WERI-Rb-1 (cell line): ENCODE measurements at places on chromosomes 4 and X.

GRCh38 chr4:42655921-42656678, 805 bp downstream of the ATP8A1 start:
- DNase-seq, result peak; percentile 51

- no peak for DNase-seq
Measured at GRCh38 chr4:108036213-108036612, 46.5 kb downstream of the HADH start.

- DNase-seq, result no peak
Measured at GRCh38 chr4:112519689-112520597, 4.0 kb upstream of the NEUROG2 start.

GRCh38 chr4:15354371-15355297, 73.2 kb upstream of the C1QTNF7 start:
- DNase-seq, result no peak

DNA sequence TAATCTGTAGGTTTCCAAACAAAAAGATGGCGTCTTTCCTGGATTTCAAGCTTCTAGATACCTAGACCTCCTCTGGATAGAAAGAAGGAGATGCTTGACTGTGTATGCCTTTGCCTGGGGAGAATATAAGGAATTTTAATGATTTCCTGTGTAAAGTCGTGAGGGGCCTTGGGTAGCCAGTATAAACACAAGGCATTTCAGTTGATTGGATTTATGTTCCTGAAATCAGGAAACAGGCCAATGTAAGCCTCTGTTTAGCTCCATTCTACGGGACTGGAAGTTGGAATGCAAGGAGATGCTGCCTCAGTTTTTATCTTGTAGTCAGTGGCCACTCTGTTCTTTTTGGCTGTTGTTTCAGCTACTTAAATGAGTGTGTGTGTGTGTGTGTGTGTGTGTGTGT, 137.2 kb downstream of the GUCY2F start:
- DNase-seq, result no peak

DNA sequence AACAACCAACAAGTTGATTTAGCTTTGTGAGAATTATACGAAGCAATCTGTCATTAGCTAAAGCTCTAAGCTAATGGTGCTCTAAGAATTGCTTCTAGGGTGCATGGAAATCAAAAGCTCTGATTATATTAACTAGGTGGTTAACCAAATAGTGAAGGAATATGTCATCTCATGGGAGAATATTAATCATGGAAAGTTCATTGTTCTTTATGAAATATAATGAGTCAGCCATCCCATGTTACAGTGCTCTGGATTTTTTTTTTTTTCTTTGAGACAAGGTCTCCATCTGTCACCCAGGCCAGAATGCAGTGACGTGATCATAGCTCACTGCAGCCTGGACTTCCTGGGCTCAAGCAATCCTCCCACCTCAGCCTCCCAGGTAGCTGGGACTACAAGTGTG, 10.5 kb downstream of the DCAF8L2 start:
- DNase-seq, result no peak

- peak; percentile 35 for DNase-seq
Measured at GRCh38 chrX:23333842-23334520, 668 bp upstream of the PTCHD1 start.

- DNase-seq, result no peak
Measured at GRCh38 chr4:98639108-98639507, 19.3 kb downstream of the TSPAN5 start.

DNA sequence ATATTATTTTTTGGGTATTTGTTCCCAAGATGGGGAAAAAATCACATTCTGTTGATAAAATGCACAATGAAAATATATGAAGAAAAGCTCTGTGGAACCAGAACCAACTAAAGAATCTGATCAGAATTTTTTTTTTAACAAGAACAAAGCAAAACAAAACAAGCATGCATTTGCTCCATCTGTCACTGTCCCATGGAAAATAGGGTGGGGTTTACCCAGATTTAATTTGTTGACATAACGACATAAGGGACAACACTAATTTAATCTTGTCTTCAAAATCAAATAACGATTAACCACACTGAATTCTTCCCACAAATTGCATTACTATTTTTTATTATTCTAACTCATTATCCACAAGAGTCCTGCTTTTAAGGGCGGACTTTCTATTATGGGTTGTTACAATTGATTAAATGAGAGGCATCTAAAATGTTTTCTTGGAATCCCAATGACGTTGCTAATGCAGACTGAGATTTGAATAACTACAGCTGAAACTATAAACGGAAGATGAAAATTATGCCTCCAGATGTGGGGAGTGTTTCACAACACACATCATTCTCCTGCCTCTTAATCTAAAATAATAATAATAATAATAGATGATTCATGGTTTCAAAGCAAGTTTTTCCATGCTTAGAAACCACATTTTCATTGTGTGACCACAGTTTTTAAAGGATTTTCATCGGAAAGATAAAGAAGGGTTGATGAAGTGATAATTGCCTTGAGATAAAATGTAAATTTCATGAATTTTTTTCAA, 307.0 kb upstream of the CPEB2 start:
- no peak for DNase-seq

GRCh38 chr4:81408341-81408740, 63.4 kb downstream of the RASGEF1B start:
- DNase-seq, result no peak

- no peak for DNase-seq
Measured at GRCh38 chr4:116143198-116143597, 942.2 kb downstream of the TRAM1L1 start.

DNA sequence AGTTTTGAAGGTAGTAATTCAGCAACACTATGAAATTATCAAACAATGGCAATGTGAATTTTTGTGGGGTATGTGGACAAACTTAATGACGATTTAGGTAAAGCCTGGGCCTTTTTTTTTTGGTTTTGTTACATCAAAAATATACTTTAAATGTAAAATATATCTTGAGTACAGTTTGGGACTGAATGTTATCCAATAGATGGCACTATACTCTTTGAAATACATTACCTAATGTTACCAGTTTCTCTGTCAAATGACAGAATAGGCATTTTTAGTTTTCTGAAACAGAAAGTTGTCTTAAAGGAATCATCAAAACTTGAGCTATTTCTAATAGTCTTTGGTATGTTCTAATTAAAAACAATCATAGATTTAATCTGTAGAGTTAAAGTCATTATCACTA, 1651.9 kb downstream of the C4orf33 start:
- DNase-seq, result no peak

DNA sequence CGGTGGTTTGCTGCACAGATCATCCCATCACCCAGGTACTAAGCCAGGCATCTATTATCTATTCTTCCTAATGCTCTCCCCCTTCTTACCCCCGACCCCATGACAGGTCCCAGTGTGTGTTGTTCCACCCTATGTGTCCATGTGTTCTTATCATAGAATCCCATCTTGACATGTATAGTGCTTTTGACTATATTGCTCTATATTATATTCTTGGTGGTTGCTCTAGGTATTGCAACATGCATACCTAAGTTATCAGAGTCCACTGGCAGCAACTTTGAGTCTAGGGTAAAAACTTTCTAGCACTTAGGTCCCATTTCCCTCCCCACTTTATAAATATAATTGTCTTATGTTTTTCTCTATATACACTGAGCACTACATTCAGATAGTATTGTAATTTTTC, 170.3 kb downstream of the TBX22 start:
- no peak for DNase-seq

DNA sequence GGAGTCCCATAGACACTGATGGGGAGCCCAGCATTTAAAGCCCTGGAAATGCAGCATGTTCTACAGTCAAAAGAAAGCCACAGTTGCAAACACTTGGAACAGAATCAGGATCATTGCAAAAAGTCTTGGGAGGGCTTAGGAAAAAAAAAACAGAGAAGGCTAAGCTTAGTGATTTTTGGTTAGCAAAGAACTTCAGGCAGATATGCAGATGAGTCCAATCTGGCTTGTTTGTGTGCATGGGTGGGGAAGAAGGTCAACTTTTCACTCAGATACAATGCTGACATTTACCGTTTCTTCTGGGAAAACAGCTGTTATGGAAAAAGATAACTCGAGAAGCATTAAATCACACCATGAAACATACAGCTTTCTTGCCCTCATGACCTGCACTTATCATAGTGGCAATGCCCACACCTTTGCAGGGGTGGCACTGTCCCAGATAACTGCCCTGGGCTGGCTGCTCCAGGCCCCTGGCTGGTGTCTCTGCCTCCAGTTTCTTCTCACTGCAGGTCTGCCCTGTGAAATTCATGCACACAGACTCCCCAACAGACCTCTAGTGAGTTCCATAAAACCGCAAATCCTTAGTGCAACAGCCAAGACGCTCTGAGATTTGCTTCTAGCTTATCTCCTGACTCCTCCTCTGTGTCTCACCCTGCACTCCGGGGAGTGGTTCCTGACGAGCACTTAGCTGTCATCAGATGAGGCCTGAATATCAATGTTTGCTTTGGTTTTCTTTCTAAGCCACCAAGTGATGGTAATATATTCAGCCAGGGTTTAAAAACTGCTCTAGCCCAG, 99.2 kb downstream of the DRD5 start:
- DNase-seq, result peak; percentile 28

DNA sequence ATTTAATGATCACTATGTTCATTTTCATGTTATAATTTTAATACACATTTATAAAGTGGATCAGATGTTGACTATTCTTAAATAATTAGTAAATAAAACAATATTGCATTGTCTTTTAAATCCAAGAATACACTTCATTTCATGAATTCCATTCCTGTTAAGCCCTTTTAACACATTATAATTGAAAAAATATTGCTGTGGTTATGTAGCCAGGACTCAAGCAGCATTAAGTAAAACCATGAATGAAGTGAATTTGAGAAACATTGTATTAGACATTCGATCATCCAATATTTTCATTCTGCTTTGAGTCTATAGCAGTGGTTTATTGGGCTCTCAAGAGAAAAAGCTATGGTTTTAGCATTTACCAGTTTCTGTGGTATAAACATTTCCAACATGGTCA, 94.2 kb upstream of the RAPGEF2 start:
- no peak for DNase-seq

DNA sequence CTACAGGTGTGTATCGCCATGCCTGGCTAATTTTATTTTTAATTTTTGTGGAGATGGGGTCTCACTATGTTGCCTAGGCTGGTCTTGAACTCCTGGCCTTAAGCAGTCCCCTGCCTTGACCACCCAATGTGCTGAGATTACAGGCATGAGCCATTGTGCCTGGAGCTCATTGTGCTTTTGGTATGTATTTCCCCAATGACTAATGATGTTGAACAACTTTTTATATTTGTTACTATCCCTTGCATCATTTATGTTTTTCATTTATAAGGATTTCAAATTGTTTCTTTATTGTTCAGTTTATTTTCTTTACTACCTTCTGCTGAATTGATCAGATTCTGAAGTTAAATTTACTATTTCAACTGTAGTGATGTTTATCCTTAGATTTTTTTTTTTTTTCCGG, 199.7 kb downstream of the CEP135 start:
- DNase-seq, result no peak

- DNase-seq, result no peak
Measured at GRCh38 chrX:18964901-18965300, 19.0 kb downstream of the PHKA2 start.

GRCh38 chr4:4969298-4969697, 50.0 kb downstream of the CYTL1 start:
- DNase-seq, result no peak

DNA sequence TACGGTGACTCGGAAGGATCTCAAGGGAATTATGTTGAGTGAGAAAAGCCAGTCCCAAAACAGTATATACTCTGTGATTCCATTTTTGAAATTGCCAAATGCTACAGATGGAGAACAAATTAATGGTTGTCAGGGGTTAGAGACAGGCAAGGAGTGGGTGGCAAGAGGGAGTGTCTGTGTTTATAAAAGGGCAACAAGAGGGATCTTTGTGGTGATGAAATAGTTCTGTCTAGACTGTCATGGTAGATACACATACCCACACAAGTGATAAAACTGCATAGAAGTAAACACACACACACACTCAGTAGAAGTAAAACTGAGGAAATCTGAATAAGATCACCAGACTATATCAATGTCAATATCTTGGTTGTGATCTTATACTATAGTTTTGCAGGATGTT, 92.7 kb downstream of the CD99L2 start:
- DNase-seq, result no peak

- no peak for DNase-seq
Measured at GRCh38 chr4:169062897-169063244, 52.8 kb upstream of the CBR4 start.

DNA sequence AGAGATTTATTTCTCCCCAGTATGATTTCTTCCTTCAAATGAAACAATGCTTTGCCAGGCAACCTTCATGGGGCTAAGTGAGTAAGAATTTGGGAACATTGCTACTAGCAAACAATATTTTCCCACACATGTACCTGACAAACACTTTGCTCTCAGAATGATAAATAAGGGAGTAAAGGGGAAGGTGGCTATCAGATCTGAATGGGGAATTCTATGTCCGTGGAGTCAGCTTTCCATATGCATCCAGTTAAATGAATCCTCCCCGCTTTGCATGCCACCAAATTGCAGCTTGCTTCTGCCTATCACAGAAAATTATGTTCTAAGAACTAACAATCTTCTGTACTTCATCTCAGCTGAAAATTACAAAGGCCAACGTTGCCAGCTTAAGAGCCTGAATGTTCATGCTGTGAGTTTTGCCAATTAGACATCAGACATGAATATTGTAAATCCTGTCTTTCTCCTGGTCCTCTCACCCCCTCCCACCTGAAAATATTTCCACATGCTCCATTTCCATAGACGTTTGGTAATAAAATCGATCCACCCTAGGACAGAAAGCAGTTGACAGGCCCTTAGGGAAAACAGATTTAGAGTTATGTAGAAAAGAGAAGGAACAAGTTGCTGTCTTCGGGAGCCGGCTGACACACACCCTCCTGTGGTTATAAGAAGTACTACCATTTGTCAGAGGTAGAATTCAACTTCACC, 6.3 kb downstream of the MEPE start:
- peak; percentile 16 for DNase-seq

DNA sequence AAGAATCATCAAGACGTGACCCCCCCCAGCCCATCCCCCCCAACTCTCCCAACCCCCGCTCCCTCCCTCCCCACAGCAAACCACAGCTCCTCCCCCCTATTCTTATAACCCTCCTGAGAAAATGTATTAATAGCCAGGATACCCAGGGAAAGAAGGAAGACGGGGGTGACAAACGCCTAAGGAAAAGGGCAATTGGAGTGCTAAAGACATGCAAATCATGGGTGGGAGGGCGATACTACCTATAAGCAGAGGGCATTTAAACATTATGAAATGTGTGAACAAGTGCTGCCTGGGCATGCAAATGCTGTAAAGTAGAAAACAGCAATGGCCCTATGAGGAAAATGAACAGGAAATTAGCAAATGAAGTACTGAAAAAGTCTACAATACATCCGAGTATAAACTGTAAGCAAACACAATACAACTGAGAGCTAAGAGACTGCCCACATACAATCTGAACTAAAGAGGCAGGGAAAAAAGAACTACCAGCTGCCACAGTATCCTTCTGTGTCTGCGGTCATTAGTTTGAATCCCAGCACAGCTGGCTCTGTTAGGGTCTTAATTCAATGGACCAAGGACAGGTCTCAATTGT, 2.4 kb downstream of the CXXC4 start:
- peak; percentile 64 for DNase-seq

DNA sequence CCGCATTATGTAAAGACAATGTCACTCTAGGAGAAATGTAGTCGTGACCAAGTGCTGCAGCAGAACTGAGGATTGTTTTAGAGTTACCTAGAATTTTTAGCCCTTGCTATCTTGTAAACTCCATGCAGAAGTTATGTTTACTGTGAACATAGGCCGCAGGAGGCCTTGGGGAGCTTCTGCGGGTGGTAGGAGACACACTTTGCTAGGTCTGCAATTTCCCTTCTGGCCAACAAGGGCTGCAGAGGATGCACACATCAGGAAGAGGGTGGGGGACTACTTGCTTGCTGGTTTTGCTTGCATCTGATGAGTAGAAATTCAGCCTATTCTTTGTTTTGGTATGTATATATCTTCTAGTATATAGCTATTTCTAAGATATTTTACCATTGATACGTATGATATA, 23.1 kb downstream of the BANK1 start:
- DNase-seq, result no peak

GRCh38 chrX:39398963-39399261, 597.7 kb downstream of the MID1IP1 start:
- DNase-seq, result no peak
